ENCODE measurements at places on chromosomes 4 and X.

GRCh38 chr4:25779021-25779420 lies 83.8 kb downstream of the SEL1L3 start:
- no peak for DNase-seq

- DNase-seq: no peak
Observed at GRCh38 chr4:63349674-63350025, 1059.6 kb downstream of the TECRL start.

DNA sequence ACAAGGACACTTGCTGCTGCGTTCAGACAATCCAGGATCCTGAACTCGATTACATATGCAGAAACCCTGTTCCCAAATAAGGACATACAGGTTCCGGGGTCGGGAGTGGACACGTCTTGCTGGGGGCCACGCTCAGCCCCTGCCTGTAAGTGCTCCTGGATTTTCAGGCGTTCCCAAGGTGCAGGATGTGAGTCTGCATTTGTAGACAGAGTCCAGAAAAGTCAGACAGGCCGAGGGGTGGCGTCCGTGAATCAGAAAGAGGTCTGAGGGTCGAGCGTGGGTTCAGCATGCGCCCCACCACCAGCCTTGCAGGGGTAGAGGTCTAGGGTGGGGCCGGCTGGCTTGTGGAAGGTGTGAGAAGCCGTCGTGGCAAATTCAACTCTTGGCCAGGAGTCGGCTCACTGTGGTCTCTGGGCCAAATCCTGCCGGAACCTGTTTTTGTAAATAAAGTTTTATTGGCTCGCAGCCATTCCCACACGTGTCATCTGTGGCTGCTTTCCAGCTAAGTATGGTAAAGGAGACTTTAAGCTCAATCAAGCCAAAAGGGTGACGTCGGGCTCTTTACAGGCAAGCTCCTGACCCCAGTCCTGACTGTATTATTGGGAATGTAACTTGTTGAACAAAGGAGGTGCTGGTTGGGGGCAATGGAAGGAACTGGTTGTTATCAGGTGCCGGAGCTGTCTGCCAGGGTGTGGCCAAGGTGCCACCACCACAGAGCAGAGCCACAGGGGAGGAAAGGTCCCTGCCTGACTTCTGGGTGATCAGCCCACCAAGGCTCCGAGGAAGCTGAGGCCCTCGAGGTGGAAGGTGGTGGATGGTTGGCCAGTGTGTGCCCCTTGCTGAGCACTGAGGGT lies 7.4 kb downstream of the DOK7 start:
- DNase-seq: no peak

DNA sequence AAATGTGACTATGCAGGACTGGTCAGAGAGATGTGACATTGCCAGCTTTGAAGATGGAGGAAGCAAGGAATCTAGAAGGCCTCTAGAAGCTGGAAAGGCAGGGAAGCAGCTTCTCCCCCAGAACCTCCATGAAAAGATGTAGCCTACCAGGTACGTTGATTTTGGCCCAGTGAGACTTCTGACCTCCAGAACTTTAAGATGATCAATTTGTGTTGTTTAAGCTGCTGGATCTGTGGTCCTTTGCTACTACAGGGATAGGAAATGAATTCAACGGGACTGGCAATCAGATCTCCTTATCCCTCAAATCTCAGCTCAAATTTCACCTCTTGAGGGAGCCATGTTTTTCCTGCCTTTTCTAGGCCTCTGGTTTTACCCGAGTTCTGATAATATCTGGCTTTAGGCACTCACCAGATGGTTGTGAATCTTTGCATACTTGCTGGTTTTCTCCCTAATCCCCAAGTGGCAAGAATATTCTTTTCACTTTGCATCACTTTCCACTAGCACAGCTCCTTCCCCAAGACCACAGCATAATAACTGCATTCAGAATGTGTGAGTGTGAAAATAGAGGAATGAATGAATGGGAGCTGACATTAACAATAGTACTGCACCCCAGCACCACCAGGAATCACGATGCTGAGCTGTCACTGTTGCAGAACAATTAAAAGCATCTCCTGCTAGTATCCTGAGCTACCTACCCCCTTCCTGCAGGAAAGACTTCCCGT lies 25.5 kb upstream of the TMSB4X start:
- DNase-seq: no peak

DNA sequence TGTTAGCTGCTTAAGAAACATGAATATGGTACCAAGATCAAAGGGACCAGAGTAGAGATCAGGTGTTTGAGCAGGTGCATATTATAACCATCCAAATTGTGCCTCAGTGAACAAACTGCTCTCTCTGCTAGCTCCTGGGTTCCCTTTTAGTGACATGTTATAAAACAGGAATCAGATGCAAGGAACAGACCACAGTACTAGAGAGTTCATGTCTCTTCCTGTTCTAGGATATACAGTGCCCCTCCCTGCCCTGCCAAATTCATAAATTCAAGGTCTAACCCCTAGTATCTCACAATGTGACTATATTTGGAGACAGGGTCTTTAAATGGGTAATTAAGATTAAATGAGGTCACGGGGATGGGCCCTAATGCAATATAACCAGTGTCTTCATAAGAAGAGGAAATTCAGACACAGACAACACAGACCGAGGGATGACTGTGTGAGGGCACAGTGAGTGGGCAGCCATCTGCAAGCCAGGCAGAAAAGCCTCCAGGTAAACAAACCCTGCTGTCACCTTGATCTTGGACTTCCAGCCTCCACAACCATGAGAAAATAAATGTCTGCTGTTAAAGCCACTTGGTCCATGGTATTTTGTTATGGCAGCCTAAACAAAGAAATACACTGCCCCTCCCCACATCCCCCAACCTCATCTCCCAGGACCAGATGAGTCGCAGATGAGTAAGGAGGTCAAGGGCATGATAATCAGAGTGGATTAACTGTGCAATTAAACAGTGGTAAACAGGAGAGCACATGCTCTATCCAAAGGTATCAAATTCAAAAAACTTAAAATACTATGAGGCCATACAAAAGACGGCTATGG lies 82.5 kb downstream of the RBM47 start:
- no peak for DNase-seq

Measured in activated CD4-positive, alpha-beta T cell treated with anti-CD3 and anti-CD28 coated beads, Interleukin-2, amount 50 U/mL, for 48 hours (primary cell).